ENCODE measurements at places on chromosomes 5 and 9.

DNA sequence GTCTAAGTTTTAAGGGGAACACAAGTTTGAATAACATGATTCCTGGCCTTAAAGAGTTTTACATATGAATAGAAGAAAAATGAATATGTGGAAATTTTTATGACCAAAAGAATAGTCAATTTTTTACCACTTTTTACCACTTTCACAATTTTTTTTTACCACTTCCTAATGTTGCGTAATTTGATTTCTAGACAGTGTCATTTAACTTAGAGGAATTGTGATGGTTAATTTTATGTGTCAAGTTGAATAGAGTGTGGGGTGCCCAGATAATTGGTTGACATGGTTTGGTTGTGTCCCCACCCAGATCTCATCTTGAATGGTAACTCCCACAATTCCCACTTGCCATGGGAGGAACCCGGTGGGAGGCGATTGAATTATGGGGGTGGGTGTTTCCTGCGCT, 416.6 kb downstream of the KIF4B start:
- no peak for DNase-seq

DNA sequence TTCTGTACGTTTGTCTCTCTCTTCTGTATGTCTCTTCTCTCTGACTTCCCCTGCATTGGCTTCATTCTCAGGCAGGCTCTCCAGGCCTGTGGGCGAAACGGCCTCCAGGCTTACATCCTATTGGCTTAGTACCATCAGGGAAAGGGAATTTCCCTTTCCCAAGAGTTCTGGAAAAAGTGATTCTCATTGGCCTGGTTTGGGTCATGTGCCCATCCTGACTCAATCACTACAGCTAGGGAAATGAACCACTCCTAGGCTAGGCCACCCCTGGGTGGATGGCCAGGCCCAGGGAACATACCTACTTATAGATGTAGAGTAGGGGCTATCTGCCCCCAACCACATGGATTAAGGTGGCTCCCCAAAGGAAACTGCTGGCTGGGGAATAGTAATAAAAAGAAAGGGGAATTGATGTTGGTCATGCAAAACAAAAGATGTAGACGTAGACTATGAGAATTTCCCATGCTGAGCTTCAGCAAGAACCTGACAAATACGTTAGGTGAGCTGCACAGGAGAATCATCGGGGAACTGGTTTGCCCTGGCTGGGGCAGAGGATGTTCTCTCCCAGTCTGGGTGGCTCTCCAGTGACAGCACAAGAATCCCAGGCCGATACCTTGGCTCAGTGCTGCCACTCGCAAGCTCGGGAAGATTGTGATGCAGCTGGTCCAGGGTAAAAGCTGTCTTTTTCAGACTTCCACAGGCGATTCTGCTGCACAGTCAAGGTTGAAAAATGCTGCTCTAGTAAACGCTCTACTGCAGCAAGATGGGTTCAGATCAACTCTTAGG, 3.7 kb upstream of the EGR1 start:
- no peak for DNase-seq

GRCh38 chr5:67353500-67354450, 157.2 kb upstream of the CD180 start:
- no peak for DNase-seq

DNA sequence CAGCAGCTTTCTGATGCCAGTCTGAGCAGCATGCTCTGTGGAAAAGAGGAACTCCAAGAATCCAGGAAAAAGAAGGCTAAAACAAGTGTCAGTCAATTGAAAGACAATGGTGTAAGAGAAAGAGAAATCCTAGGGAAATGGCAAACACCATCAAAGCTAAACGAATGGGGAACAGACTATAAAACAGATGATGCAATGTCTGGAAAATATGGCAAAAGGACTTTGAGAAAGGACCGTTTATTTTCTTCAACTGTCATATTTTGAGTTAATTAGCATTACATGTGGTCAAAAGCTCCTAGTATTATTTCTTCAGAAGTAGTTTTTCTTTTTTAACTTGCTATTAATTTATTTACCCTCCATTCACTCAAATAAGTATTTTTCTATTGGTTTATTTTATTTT, 465.2 kb downstream of the LRRC70 start:
- DNase-seq = no peak

DNA sequence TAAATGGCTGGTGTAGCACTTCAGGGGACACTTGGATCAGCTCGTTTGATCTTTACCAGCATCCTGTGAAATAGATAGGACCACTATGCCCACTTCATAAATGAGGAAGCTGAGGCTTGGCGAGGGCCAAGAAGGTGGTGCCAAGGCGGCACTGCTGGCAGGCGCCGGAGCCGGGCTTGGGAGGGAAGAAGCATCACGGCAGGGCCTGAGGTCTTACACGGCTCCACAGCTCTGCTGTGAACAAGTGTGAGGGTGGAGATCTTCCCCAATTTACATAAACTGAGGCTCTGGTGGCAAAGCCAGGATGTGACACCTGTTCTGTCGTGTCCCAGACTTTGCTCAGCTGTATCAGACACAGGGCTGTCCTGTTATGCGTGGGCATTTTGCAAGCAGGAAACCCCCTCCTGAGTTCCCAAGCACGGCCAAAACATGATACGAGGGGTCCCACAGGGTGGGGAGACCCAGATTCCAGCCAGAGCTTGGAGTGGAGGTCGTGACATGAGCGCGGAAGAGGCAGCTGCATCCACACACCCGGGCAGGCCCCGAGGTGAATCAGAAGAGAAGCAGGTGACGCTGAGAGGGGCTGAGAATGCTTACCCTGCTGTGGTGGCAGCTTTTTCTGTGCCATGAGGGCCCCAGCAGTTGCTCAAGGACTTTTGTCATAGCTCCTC, 117.5 kb upstream of the BOD1 start:
- DNase-seq = no peak

GRCh38 chr5:150196514-150196913, 6.7 kb downstream of the SLC6A7 start:
- no peak for DNase-seq
